ENCODE measurements at places on chromosomes 3 and 15.

GRCh38 chr3:69646287-69647067 is 92.8 kb upstream of the MITF start:
- no peak for DNase-seq

- no peak for DNase-seq
These were observed 49.7 kb upstream of the TSPAN3 start for GRCh38 chr15:77120576-77120975.

DNA sequence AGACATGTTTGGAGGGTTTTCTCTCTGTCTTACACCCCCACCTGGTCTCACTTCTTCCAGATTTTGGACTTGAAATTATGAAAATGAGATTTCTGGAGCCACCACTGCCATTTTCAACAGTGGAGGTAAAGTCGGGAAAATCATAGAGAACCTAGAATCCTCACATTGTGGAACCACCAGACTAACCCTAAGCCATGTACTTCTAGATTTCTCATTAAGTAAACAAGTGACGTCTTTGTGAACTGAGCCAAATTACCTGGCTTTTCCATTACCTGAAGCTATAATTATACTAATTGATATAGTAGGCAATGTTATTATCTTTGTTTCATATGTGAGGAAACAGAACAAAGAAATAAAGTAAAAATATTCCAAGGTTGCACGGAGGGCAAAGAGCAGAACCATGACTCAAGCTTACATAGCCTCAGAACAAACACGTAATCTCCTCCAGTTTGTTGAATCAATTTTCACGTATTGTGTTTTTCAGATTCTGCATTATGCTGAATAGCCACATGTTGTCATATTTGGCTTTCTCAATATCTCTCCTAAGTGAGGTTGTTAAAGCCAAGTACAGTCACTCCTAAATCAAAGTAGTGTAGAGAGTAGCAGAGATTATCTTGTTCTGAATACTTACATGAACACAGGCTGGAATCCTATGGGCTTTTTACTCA is 101.3 kb upstream of the CMC1 start:
- no peak for DNase-seq

DNA sequence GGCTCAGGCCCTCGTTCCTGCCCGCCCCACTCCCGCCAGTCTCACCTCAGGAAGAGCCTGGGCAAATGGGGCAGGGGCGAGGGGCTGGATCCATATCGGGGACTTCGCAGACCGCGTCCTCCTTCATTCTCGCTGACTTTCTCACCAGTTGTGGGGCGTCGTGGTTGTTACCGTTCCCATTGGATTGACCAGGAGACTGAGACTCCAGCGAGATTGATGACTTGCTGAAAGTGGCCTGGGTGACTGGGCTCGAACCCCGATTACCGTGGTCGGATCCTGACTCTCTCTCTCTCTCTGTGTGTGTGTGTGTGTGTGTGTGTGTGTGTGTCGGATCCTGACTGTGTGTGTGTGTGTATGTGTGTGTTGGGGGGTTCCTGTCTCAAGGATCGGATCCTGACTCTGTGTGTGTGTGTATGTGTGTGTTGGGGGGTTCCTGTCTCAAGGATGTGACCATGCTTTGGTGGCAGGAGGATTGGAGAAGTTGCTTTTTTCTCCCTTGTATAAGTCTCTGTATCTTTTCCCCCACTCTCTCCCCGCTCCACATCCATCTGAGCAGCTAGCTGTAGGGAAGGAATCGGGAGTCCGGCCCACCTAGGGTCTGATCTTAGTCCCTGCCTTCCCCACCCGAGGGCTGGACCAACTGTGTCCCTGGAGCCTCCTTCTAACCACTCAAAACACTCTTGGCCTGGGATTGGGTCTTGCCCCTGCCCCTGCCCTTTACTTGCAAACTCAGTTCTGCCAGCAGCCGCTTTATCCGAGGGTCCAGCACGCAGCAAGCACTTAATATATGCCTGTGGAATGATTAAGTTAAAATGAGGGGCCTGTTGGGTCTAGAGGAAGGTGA is 603 bp downstream of the PLEKHO2 start:
- DNase-seq: no peak

DNA sequence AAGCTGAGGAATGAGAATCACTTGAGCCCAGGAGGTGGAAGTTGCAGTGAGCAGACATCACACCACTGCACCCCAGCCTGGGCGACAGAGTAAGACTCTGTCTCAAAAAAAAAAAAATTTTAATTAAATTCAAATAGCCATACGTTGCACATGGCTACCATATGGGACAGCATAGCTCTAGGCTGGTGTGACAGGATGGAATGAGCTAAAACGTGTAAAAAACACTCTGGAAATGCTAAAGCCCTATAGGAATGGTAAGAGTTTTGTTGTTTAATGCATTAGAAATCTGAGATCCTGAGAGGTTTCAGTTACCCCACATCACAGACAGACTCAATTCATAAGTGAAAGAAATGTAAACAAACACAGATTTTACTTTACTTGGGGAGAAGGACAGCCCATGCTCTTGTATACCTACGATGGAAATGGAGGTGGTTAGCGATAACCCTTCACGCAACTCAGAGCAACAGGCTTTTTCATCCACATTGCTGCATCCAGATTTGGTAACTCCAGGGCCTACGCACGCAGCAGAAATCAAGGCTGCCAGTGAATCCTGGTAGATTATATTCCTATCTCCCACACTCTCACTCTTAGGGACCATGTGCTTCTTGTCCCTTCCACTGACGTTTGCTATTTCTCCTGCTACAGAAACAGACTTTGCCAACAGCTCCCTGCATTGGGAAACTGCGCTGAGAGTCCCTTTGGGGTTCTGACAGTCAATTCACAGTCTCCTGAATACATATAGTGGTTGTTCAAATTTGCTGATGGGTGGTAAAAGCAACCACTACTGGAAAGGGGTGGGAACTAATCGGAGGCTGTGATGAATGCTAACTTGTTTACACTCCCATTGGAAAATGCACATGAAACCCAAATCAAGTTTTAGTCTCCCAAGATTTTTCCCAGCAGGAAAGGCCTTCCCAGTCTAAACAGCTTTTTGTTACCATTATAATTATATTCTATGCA is 3.1 kb downstream of the SH3BP5 start:
- DNase-seq: no peak

DNA sequence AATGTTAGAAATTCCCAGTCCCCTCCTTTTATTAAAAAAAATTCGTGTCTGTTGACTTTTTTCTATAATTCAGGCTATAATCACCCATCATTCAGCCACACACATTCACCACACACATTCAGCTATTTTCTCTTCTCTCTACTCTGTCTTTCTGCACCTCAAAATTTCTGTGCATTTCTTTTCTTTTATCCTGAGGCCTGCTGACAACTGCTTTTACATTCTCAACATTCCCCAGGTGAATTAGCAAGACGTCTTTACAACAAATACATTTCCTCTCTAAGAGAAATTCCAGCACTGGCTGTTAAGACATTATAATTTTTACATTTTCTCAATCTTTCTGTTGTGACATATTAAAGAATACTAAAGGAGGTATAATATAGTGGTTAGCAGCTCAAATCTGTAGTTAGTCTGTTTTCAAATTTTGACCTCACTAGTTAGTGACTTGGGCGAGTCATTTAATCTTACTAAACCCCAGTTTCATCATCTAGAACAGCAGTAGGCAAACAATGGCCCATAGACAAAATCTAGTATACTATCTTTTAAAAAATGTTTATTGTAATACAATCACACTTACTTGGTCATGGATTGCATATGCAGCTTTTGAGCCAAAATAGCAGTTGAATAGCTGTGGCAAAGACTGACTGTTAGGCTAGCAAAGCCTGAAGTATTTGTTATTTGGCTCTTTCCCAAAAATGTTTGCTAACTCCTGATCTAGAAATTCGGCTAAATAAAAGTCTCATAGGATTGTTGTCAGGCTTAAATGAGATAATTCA is 350.7 kb downstream of the NSUN3 start:
- DNase-seq: no peak

GRCh38 chr3:27584874-27585273 is 100.7 kb upstream of the SLC4A7 start:
- DNase-seq: no peak

DNA sequence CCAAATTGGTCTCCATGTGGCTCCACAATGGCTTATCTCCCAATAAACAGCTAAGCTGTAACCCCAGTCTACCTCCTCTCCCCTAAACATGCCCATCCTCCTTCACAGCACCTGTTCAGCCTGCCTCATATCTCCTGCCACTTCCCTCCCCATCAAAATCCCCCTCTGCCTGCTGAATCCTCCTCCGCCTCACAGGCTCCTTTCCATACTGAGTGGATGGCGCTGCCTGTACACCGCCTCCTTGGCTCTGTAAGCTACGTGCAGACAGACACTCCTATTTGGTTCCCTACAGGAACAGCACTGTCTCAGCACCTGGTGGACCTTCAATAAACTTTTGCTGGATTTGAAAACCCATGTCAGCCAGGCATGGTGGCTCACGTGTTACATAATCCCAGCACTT is 53.7 kb downstream of the ADCY5 start:
- no peak for DNase-seq

DNA sequence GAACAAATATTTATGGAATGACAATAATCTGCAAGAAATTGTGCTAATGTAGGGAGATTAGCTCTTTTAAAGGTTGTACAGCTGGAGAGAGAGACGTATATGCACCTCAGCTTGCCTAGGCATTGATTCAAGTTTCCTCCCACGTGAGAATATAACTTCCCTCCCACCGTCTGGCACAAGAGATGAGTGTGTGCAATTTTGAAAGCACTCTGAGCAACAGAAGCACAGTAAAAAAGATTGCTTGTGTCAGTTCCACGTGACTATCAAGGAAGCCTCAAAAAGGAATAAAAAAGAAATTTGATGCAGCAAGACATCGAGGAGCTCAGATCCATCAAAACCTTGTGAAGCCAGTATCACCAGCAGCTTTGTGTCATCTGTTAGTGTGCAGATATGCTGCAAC is 435.3 kb downstream of the TUSC7 start:
- DNase-seq: no peak

GRCh38 chr15:34584330-34584668 is 848 bp upstream of the GOLGA8B start:
- no peak for DNase-seq

- no peak for DNase-seq
These were observed 120.7 kb upstream of the TOPAZ1 start for GRCh38 chr3:44120721-44121582.

DNA sequence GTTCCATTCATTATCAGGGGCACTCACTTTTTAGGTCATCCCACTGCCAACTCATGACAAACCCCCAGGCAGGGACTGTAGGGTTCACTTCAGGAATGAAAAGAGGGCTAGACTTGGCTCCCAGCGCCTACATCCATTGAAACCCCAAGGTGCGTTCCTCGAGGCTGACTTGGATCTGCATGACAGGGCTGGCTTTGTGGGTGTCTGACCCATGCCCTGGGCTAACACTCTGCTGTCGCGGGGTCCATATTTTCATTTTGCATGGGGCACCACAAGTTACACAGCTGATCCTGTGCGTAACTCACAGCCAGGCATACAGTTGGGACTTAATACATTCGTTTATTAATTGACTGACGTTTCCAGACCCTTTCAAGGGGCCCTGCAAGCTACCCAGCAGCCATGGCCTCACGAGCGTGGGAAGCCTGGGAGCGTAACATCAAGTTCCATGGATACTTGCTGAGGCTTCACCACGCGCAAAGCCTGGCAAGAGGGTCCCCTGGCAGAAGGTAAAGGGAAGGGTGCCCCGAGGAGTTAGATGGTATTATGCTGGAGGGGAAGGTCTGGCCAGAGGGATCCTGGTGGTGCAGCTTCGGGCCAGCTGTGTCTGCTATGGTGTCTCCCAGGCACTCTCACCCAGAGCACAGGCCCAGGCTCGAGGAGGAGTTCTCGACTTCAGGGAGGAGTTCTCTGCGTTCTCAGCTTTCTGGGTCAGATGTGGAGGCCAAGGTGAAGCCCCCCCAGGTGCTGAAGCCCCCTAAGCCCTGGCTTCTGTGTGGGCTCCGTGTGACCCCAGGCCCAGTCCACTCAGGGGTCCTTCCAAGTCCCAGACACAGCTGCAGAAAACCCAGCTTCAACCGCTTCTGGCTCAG is 85.4 kb downstream of the ADAMTS17 start:
- DNase-seq: no peak

GRCh38 chr15:99485992-99486370 is 79.8 kb upstream of the MEF2A start:
- no peak for DNase-seq

DNA sequence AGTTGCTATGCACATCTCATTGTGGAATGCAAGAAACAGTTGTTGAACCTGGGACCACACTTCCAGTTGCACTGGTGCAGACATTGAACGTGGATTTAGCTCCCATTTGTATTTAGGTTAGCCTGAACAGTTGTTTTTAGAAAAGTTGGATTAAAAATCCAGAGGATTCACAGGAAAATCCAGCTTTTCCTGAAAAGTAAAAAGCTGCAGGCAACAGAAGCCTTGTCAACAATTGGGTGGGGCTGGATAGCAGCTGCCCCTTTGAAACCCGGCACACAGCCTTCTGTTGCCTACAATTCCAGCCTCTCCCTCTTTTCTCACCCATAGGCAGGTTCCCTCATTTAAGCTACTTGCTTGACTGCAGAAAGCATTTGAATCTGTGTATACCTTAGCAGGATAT is 165.3 kb upstream of the TBL1XR1 start:
- DNase-seq: peak; percentile 29

GRCh38 chr3:168859143-168859542 is 763.4 kb upstream of the GOLIM4 start:
- no peak for DNase-seq

GRCh38 chr3:53261712-53262111 is 5.9 kb upstream of the TKT start:
- DNase-seq: no peak

DNA sequence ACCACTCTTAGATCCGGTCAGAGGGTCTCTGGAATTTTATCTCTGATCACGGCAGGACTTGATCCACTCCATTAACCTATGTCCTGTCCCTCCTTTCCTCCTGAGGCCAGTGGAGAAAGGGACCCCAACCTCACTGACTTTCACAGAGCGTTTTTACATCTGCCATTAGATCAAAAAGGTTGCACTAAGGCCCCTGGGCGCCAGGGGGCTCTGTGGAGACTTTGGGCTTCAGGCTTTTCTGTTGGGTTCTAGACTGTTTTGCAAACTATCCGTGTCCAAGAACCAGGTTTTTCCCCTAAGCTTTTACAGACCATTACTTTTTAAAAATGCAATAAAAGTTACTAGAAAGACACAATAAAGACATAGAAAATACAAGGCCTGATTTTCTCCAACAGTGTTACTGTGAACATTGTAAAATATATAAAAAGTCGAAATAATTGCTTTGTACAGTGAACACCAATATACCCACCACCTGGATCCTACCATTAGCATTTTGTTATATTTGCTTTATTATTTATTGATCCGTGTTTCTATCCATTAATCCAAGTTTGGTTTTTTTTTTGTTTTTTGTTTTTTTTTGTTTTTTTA is 159.7 kb downstream of the POLR2M start:
- DNase-seq: peak; percentile 61

- no peak for DNase-seq
These were observed 156.2 kb upstream of the MEF2A start for GRCh38 chr15:99409560-99409959.

DNA sequence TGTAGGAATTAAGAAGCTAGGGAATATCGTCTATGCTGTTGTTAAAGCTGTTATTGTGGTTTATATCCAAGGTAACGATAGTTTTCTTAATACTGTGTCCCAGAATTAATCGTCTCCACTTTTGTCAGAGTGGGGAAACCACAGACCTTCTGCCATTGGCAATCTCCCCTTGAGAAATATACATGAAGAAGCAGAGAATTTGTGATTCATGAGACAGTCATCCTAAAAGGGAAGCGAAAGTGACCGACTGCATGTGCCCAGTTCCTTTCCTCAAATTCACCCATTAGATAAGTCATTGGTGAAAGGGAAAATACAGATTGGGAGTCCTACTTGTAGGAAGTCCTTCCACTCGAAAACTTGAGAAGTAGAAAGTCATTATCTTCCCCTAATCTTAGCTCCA is 26.6 kb downstream of the DIPK2A start:
- no peak for DNase-seq

- DNase-seq: no peak
These were observed 9.1 kb upstream of the HHATL start for GRCh38 chr3:42711491-42712343.

All from NCI-H1694 (cell line).